ENCODE measurements at places on chromosomes 13 and 19.

GRCh38 chr13:32159137-32159869 is 127.7 kb downstream of the FRY start:
- DNase-seq = no peak

DNA sequence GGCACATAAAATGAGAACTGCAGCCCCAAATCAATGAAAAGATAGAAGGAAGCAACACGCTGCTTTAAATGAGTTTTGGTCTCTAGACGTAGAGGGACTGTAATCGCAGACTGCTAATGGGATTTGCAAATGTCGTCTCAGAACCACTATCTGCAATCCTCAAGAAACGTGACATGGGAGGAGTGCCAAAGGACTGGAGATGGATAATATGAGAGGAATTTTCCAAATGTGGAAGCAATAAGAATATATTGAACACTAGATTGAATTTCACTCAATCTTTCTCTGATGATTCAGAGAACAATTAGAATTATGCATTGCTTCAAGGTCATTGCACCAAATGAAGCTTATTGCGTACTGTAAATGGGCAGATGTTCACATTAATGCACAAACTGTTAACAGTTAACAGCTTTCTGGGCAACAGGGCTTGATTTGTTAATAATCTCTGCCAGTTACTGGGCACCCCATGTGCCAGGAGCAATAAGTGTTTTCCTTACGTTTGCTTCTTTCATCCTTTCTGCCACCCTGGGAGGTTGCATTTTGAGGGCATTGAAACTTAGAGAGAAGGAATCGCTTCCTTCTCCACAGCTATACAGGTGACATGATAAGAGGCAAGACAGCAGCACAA is 62.8 kb upstream of the WASF3 start:
- no peak for DNase-seq

DNA sequence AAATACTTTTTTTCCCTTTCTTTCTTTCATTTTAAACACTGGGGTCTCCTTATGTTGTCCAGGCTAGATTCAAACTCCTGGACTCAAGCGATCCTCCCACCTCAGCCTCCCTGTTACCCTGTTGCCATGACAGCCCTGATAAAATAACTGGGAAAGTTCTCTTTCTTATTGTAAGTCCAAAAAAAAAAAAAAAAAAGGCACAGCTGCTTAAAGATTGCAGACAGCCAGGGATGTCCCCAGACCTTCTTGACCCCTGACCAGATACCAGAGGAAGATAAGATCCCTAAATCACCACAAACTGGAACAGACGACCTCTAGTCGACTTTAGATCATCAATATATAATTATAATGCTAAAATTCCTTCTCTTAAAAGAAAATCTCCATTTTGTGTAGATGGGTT is 1.1 kb upstream of the MVB12A start:
- no peak for DNase-seq

GRCh38 chr19:12834976-12835757 is 788 bp upstream of the RTBDN start:
- DNase-seq = peak; percentile 79

DNA sequence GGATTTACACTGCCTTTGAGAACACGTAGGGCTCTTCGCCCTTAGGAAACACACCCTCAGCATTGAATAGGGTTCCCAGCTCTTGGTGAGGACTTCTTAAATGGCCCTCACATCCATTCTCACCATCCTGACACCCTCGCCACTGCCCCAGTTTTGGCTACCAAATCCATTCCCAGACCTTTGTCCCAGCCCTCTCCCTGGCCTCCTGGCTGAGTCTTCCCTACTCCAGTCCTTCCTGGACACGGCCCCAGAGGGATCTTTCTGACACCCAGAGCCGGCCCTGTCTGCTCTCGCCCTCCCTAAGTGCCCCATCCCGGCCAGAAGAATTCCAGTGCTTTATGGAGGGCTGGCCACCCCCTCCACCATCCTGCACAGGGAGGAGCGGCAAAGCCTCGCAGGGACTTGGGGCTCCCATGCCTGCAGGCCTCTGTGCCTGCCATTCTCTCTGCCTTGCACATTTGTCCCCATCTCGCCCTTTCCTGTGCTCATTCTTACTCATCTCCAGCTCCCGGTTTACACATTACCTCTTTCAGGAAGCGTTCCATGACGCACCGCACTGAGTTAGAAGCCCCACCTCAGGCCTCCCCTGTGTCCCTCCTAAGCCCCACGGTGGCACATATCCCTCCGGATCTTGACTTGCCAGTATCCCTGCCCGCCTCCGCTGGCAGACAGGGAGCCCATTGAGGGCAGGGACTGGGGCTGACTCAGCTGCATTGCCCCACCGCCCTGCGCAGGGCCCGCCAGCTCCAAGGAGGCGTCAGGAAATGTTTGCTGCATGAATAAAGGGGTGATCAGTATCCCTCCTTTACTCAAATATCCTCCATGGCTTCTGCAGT is 11.0 kb upstream of the KLK14 start:
- no peak for DNase-seq

Measured in NCI-H2029 (cell line).